ENCODE measurements at places on chromosomes 3 and 15.
A peak's percentile ranks its signal among the peaks of the same experiment; 100 is the strongest.

DNA sequence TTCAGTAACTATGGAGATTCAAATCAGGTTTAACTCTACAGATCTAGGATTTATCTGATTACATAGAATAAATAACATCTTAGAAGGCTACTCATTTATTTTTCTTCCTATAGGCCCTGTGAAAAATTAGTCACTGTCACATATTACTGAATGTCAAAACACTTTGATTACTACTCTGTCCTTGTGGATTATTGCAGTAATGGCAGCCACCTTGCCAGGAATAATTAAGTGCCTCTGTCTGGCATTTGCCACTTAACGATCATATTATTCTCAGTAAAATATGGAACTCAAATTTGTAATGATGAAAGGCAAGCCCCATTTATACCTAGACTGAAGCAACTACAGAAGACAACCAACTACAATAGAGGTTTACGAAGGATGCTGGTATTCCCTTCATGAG, 596.3 kb upstream of the ARPP21 start:
- no peak for DNase-seq

DNA sequence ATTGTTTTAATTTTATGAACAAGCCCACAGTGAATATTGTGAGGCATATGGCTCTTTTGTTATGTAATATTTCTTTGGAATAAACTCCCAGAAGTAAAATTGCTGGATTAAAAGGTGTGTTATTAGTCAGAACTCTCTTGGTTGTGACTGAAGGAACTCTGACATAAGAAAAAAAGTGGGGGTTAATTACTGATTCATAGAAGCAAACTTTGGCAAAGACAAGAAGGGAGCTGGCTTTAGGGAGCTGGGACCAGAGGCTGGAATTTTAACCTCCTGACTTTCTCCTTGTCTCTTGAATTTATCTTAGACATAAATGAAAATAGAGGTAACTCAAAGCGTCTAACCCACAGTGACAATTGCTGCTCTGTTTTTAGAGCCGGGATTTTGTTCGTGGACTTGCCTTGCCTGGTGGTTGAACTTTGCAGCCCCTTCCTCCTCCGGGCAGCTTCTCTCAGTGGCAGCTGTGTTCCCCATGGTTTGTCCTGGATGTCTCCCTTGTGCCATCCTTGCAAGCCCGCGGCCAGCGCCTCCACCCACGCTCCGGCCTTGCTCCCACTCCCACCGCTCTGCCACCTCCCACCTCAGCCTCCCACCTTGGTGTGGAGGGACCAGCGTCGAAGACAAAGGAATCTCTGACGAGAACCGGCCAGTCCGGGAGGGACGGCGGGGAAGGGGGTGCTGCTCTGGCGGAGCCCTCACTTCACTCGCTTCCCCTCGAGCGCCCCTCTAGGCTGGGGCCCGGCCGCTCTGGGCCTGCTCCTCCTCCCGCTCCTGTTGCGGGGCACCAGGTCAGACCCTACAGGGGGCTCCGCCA, 28.0 kb downstream of the ARHGAP31 start:
- peak; percentile 35 for DNase-seq

- no peak for DNase-seq
These were observed 148.0 kb upstream of the NR2E3 start for GRCh38 chr15:71662306-71662705.

DNA sequence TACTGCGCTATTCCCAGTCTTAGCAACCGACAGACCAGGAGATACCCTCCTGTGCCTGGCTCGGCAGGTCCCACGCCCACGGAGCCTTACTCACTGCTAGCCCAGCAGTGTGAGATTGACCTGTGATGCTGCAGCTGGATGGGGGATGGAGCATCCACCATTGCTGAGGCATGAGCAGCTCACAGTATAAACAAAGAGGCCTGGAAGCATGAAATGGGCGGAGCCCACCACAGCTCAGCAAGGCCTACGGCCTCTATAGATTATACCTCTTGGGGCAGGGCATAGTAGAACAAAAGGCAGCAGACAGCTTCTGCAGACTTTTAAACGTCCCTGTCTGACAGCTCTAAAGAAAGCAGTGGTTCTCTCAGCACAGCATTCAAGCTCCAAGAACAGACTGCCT, 160.3 kb downstream of the ANXA2 start:
- DNase-seq, result no peak

GRCh38 chr15:71888797-71889196, 78.4 kb downstream of the NR2E3 start:
- no peak for DNase-seq

- no peak for DNase-seq
These were observed 48.7 kb upstream of the TSC22D2 start for GRCh38 chr3:150359381-150359780.
